ENCODE measurements at places on chromosomes 4 and X.

DNA sequence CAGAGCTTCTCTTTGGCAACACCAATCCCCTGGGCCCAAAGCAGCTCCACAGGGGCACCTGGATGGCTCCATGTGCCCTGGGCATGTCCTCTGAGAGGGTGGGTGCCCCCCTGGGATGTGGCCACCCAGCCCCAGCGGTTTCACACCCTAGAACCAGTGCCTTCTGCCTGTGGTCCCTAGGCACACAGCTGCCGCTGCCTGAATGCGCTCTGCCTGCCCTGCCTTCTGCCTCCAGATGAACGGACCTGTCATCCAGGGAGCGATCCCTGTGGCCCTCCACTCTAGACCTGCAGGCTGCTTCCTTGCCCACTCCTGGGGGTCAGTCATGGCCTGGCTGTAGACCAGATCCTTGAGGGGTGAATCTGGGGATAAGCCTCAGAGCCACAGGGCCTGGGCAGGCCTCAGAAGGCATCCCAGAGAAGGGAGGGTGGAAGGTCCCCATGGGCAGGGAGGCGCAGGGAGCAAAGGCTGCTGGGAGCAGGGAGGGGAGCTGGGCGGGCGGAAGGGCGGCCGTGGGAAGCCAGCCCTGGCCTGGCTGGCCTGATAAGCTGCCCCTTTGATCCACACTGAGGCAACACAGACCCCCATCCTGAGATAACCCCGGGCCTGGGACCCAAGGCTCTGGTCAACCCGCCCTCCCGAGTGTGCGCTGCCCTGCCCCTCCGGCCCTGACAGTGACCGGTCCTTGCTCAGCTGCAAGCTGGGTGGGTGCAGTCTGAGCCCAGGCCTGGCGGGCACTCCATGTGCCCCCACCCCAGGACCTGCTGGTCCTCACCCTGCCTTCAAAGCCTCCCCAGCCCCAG lies 8.1 kb upstream of the FGFR3 start:
- DNase-seq, result no peak

DNA sequence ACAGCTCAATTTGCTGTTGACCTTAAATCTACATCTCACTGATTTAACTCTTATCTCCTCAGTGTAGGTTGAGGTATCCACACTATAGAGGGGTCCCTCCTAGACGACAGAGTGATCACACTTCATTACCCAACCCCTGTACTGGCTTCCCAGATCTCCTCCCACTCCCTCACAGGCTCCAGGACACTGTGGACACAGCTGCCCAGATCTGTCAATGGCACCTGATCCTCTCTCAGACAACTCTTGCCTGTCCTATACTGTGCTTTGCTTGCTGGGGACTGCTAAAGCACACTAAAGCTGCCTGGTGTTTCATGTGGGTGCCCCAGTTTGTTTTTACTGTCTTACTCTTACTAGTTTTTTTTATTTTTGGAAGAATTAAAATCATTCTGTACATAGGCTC lies 27.9 kb downstream of the RAB40AL start:
- no peak for DNase-seq

DNA sequence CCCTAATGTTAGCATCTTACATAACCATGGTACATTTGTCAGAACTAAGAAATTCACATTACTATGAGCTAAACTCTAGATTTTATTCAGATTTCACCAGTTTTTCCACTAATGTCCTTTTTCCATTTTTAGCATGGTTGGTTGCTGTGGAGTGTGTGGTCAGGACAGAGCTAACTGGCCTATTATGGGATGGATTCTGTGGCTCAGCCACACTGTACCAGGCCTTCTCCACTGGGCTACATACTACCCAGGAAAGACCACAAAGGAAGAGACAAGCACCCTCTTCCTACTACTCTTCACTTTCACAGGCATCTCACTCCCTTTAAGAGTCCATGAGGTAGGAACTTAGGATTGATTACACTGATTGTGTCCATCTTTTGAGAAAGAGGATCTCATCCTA lies 67.4 kb downstream of the ZNF827 start:
- no peak for DNase-seq

GRCh38 chrX:1139185-1139500 lies 73.3 kb downstream of the CRLF2 start:
- DNase-seq, result no peak

DNA sequence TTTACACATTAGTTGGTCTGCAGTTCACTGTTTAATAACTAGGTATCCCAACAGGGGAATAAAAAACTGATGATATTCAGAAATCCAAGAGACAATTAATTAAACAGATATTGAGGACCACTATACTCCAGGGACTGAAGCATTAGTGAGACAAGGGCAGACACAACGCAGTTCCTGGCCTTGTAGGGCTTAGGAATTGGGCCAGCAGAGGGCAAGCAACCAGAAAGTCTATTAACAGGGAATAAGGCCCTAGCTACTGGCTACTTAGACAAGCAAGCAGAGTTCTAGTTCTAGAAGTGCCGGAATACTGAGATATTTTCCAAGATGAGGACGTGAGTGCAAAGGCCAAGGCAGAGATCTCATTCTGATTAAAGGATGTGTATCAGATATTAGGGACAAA lies 58.6 kb upstream of the ADGRA3 start:
- no peak for DNase-seq

GRCh38 chr4:109444182-109444844 lies 10.7 kb downstream of the SEC24B start:
- DNase-seq, result no peak

DNA sequence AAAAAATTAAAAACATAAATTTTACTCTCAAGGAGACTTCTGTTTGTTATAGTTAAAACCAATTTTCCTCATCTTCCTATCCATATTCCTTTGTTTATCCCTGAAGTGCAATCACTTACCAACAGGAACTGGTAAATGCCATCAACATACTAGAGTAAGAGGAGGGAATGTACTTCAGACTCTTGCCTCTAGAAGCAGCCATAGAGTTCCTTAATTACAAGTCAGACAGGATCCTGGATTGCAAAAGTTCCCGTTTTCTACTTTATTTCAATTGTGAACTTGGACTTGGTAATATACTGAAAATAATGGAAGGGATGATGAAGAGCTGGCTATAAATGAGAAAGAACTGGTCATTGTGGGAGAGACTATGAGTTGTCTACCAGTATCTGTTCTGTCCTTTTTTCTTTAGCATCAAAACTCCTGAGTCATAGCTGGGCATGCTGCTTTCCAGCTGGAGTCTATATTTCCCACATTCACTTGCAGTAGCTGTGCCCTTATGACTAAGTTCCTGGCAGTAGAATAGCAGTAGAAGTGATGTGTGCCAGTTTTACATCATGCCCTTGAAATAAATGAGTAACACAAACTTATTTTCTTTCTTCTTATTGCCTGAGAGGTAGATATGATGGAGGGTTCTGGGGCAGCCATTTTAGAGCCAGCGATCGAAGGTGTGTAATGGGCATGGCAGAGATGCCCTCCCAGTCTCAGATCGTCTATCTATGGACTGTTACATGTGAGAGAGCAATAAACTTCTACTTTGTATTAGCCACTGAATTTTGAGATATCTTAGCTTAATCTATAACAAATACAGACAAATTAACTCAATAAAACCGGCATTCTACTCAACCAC lies 26.8 kb upstream of the SPARCL1 start:
- no peak for DNase-seq

GRCh38 chr4:143025081-143025704 lies 159.5 kb upstream of the USP38 start:
- DNase-seq, result peak; percentile 2

DNA sequence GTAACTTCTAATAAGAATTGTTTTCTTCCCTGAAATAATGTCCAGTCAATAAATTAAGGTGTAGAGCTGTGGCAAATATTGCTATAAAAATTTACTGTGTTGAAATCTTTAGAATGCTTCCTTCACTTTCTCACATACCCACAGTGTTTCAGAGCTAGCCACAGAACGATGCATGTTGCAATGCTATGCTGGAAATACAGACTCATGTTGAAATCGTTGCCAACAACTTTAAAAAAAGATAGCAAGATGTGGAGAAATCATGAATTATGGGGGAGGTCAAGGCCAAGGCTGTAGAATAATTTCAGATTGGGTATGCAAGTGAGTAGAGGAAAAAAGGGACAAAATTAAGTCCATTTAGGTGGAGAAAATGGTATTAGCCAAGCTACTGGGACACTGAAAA lies 204.8 kb downstream of the VEGFC start:
- DNase-seq, result no peak

- DNase-seq, result no peak
These were observed 27.4 kb downstream of the ADH5 start for GRCh38 chr4:99061048-99061700.

- no peak for DNase-seq
These were observed 806.8 kb downstream of the PCDH18 start for GRCh38 chr4:136725286-136726081.

DNA sequence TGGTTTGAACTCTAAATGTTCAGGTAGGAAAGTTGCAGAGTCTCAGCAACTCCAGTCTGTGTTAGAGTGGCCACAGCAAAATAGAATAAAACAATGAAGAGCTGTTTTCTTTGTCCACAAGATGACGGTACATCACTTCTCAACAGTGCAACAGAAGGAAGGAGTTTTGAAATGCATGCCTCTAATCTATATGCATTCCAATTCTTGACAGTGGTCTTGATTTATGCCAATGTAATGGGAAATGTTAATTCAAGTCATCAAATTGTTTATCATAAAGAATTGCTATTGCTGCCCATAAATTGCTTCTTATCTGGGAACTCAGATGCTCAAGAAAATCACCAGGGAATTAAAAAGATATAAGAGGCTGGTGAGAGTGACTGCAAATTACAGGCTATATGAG lies 195.5 kb upstream of the PRPS2 start:
- DNase-seq, result no peak

DNA sequence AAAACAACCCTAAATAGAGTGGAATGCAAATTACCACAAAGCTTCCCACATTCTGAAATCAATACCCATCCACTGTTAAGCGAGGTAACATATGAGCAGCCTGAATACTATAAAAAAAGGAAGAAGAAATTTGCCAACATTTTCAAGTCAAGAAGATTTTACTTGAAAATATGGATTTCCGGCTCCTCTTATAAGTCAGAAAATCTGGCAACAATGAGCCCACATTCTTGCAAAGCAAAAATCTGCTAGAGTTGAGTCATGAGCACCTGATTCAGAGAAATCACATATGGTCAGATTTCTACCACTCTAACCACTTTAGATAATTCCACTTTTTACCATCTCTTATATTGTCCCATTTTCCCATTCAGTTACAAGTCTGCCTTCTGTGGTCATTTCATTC lies 395.7 kb downstream of the DTHD1 start:
- DNase-seq, result no peak

DNA sequence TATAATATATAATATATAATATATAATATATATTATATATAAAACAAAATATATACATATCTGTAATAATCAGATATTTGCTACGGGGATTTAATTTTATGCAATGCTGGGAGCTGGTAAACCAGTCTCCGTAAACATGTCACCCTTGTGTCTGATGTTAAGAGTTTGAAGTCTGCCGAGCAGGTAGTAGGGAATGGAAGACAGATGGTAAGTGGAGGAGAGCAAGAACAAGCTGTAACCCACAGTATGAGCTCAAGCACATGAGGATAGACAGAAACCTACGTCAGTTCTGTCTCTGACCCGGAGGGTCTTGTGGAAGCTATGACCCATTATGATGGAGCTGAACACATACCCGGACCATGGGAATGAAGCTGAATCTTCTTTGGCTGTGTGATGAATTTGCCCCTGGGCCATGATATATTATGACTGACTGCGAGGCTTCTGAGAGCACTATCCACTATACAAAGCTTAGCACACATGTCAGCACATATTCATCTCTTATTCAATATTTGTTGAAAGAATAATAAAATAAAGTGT lies 46.2 kb downstream of the TIGD2 start:
- no peak for DNase-seq

DNA sequence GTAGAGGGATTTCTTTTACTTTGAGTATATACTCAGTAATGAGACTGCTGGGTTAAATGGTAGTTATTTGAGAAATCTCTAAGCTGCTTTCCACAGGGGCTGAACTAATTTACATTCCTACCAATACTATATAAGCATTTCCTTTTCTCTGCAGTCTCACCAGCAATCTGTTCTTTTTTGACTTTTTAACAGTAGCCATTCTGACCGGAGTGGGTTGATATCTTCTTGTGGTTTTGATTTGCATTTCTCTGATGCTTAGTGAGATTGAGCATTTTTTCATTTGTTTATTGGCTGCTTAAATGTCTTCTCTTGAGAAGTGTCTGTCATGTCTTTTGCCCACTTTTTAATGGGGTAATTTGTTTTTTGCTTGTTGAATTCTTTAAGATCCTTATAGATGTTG lies 43.3 kb downstream of the SPCS3 start:
- no peak for DNase-seq

GRCh38 chr4:151673908-151674520 lies 86.8 kb downstream of the GATB start:
- no peak for DNase-seq

GRCh38 chrX:19695884-19696283 lies 180.6 kb upstream of the MAP3K15 start:
- DNase-seq, result no peak

- DNase-seq, result no peak
These were observed 26.3 kb downstream of the CLDN2 start for GRCh38 chrX:106946464-106946863.

DNA sequence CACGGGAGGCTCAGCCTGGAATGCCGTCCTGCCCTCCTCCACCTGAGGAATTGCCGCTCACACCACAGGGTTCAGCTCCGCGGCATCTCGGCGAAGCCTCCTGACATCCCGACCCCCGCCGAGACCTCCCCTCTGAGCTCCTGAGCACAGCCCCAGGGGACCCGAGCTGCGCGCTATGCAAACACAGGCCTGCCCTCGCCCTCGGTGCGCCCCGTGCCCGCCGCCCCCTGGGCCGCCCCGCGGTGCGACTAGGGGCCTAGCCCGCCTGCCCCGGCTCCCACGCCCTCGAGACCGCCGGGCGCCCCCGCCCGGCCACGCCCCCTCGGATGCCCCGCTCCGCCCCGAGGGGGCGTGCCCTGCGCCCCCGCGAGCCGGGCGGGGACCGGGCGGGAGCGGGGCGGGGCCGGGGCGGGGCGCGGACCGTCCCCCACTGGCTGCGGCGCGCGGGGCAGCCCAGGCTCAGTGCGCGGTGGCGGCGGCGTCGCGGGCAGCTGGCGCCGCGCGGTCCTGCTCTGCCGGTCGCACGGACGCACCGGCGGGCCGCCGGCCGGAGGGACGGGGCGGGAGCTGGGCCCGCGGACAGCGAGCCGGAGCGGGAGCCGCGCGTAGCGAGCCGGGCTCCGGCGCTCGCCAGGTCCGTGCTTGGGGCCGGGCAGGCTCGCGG lies at the start of gene FGFR3:
TSS of gene FGFR3 (plus strand) at position 462 of the 664 bp plus-strand sequence. CDS start 642 bp downstream, outside the sequence.
- DNase-seq, result no peak

DNA sequence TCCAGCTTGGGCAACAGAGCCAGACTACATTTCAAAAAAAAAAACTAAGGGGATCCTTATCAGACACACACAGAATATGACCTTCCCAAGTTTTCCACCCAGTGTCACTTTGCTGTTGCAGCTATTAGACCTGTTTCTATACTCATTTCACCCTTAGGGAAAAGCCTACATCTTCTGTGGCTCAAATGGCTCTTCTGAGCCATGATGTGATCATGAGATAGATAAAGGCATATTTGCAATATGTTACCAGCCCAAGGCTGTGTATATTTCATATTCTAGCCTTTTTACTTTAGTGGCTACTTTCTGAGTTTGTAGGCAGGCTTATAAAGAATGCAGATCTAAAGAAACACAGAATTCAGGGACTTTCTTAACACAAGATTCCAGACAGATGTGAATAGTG lies 19.3 kb downstream of the RS1 start:
- DNase-seq, result no peak
